ENCODE measurements at places on chromosomes 6 and 20.

DNA sequence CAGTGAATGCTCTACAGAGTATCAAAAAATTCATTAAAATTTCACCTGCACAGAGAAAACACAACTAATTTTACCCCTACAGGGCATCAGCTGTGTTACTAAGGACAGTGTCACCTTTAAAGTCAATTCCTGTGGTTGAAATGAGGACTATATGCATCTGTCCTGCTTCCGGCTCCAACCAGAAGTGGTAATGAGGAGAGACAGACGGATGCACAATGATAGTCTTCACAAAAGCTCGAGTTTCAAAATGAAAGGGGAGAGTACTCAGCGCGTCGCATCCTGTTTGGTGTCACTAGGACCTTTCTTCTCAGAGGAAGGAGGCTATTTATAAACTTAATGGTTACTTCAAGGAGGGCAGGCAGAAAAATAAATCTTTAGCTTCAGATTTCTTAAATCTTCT lies 86.5 kb downstream of the LYRM4 start:
- no peaks in the 10 kb centered on the region for H3K36me3 ChIP-seq
- H3K27me3 ChIP-seq, result no peaks in the 10 kb centered on the region
- H3K4me1 ChIP-seq, result peaks cover 55% of the 10 kb centered on the region
- DNase-seq, result peak; percentile 72
- peak overlapping the region; percentile 19 for H3K4me3 ChIP-seq
- H3K27ac ChIP-seq, result peak overlapping the region; percentile 59

- H3K4me1 ChIP-seq, result peaks cover 8% of the 10 kb centered on the region
- no peak overlapping the region for H3K4me3 ChIP-seq
- H3K36me3 ChIP-seq, result no peaks in the 10 kb centered on the region
- H3K27me3 ChIP-seq, result no peaks in the 10 kb centered on the region
- H3K27ac ChIP-seq, result no peak overlapping the region
These were observed 172.8 kb upstream of the SNX9 start for GRCh38 chr6:157650261-157650640.

- H3K27me3 ChIP-seq, result peaks cover 19% of the 10 kb centered on the region
- DNase-seq, result no peak
- H3K4me3 ChIP-seq, result no peak overlapping the region
- no peaks in the 10 kb centered on the region for H3K36me3 ChIP-seq
These were observed 3.8 kb downstream of the COL12A1 start for GRCh38 chr6:75201901-75202672.

- no peak for DNase-seq
- H3K4me1 ChIP-seq, result no peaks in the 10 kb centered on the region
- no peak overlapping the region for H3K4me3 ChIP-seq
- no peaks in the 10 kb centered on the region for H3K36me3 ChIP-seq
These were observed 21.6 kb upstream of the FKBP5 start for GRCh38 chr6:35710241-35710847.

GRCh38 chr6:144895313-144896278 lies 610.5 kb downstream of the UTRN start:
- no peaks in the 10 kb centered on the region for H3K4me1 ChIP-seq
- H3K4me3 ChIP-seq, result no peak overlapping the region
- H3K27me3 ChIP-seq, result no peaks in the 10 kb centered on the region
- no peaks in the 10 kb centered on the region for H3K36me3 ChIP-seq
- no peak overlapping the region for H3K27ac ChIP-seq

DNA sequence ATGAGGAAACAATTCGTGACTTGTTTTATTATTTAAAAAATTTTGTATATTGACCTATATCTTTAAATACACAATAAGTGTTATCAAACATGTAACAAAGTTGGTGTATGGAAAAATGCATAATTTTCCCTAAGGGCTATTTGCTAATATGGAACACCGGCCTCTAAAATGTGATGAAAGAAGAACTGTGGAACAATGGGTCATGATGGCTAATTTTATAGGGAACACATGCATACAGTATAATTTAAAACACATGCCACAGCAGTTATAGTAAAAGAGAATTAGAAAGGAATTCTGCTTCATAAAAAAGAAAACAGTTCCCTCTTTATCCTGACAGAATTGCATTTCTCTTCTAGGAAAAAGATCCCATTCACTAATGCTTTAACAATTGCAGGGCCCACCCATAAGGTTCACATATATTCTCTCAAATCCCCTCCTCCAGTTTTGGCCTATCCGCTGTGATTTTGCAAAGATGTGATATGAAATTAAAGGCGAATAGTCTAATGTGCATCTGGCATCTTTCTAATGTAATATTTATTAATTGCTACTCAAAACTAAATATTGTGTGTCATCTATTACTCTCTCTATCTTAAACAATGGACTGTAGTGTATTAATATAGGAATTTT lies 628.1 kb upstream of the CITED2 start:
- no peaks in the 10 kb centered on the region for H3K36me3 ChIP-seq
- DNase-seq, result no peak
- peaks cover 27% of the 10 kb centered on the region for H3K4me1 ChIP-seq

GRCh38 chr6:84526631-84527030 lies 237.8 kb downstream of the TBX18 start:
- DNase-seq, result no peak
- no peaks in the 10 kb centered on the region for H3K27me3 ChIP-seq
- H3K4me3 ChIP-seq, result no peak overlapping the region
- H3K27ac ChIP-seq, result no peak overlapping the region
- no peaks in the 10 kb centered on the region for H3K36me3 ChIP-seq
- H3K4me1 ChIP-seq, result no peaks in the 10 kb centered on the region

GRCh38 chr20:40241596-40242343 lies 447.3 kb downstream of the MAFB start:
- no peak for DNase-seq
- H3K4me1 ChIP-seq, result peaks cover 17% of the 10 kb centered on the region
- no peaks in the 10 kb centered on the region for H3K27me3 ChIP-seq
- no peak overlapping the region for H3K27ac ChIP-seq
- H3K36me3 ChIP-seq, result no peaks in the 10 kb centered on the region
- no peak overlapping the region for H3K4me3 ChIP-seq

DNA sequence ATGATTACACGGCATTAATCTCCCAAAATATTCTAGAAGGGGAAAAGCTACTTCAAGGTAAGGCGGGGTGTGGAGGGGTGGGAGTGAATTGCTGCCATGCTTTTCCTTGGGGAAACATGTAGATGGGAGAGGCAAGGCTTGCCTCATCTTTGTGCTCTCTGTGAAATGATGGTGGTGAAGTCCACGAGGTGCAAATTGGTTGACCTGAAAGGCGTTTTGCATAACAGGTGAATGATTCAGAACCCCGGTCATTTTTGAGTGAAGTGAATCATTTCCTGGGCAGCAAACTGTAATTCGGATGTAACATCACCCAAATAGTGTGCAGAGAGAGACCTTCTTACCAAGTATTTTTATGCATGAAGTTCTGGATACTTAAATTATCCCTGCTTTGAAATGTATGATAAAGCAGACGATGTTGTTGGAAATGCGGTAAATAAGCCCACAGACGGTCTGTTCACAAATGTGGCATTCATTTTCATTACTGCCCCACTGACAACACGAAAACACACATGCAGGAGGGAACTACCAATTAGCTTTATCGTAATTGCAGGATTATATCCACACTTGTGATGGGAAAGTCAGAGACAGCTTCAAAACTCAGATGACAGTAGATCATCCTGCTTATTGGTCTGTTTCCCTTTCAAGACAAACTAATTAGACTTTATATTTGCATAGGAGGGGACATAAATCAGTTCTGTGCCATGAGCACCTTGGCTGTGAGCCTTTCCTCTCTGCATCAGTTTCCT lies 3.0 kb downstream of the CDH4 start:
- H3K36me3 ChIP-seq, result no peaks in the 10 kb centered on the region
- H3K4me3 ChIP-seq, result no peak overlapping the region
- no peak overlapping the region for H3K27ac ChIP-seq
- H3K4me1 ChIP-seq, result peaks cover 17% of the 10 kb centered on the region

DNA sequence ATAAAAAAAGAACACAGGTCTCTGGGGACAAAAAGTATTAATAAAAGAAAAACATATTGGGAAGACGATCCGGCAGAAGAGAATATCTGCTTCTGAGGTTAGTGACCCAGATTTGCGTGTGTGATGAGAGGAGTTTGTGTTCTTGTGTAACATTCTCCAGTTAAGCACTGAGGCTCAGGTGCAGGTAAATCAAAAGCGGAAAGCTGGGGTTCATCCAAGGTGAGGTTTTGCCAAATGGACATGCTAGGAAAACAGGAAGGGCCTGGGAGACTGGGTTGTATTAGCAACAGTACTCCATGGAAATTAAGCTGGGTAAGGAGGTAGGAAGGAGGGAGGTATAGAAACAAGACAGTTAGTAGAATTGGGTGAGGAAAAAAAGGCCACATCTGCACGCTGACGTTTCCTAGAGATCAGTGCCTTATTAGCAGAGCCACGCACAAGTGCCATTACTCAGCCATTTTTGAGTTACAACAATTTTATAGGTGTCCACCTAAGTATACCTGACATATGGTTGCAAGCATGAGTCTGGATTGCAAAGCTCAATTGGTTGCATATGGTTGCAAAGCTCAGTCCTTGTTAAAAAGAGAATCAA lies 139.6 kb downstream of the ZMYND8 start:
- peaks cover 25% of the 10 kb centered on the region for H3K36me3 ChIP-seq
- no peaks in the 10 kb centered on the region for H3K4me1 ChIP-seq
- no peak overlapping the region for H3K27ac ChIP-seq

DNA sequence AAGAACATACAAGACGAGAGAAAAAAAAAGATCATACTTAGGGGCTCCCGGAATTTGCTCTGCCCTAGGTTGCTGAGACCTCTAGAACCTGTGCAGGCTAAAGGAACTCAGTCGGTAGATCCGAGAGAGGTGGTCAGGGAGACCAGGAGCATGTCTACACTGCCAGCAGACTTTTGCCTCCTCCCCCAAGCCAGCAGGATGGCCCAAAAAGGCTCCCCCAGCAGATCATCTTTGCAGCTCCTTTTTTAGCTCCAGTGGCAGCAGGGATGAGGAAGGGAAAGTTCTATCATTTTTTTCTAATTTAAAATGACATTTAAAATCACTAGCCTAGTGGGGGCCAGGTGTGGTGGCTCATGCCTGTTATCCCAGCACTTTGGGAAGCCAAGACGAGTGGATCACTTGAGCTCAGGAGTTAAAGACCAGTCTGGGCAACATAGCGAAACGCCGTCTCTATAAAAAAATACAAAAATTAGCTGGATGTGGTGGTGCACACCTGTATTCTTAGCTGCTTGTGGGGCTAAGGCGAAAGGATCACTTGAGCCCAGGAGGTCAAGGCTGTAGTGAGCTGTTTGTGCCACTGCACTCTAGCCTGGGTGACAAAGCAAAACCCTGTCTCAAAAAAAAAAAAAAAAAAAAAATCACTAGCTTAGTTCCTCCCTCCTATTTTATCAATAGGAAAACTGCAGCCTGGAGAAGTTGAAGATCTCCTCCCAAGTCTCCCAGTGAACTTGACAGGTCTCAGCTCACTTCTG lies 69.3 kb upstream of the MYL9 start:
- no peaks in the 10 kb centered on the region for H3K36me3 ChIP-seq
- peak overlapping the region; percentile 61 for H3K27ac ChIP-seq
- H3K4me3 ChIP-seq, result no peak overlapping the region
- H3K4me1 ChIP-seq, result peaks cover 24% of the 10 kb centered on the region
- H3K27me3 ChIP-seq, result no peaks in the 10 kb centered on the region

DNA sequence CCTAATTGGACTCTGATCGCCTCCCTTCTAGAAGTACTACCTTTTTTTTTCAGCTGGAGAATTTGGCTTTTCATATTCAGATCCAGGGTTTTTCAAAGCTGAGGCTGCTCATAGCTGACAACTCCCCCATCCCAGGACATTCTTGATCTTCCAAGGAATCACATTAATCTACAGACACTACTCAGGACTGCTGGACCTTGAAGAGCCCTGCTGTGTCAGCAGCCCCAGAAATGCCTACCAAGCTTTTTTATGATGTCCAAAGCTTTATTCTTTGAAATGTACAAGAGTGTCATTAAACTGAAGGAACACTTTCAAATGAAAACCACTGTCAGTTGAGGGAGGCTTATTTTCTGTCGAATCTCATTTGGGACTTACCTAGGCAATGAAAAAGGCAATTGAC lies 704.1 kb downstream of the PTPRT start:
- no peak for DNase-seq
- H3K36me3 ChIP-seq, result no peaks in the 10 kb centered on the region
- no peak overlapping the region for H3K27ac ChIP-seq
- H3K4me1 ChIP-seq, result no peaks in the 10 kb centered on the region
- H3K4me3 ChIP-seq, result no peak overlapping the region

DNA sequence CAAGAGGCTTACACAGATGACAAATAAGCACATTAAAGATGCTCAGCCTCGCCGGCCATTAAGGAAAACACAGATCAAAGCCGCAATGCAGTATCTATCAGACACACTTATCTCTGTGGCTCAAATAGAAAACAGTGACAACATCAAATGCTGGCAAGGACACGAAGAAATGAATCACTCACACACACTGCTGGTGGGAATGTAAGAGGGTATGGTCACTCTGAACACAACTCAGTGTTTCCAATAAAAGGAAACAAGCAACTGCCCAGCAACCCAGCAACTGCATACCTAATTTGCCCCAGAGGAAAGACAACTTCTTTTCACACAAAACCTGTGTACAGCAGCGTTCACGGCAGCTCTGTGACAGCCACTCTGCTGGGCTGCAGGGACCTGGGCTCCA lies 155.8 kb downstream of the WDR27 start:
- no peaks in the 10 kb centered on the region for H3K27me3 ChIP-seq
- DNase-seq, result no peak
- no peaks in the 10 kb centered on the region for H3K36me3 ChIP-seq
- no peaks in the 10 kb centered on the region for H3K4me1 ChIP-seq
- no peak overlapping the region for H3K4me3 ChIP-seq

GRCh38 chr6:16224409-16224808 lies 14.0 kb upstream of the GMPR start:
- no peak overlapping the region for H3K4me3 ChIP-seq
- H3K27me3 ChIP-seq, result no peaks in the 10 kb centered on the region
- no peaks in the 10 kb centered on the region for H3K4me1 ChIP-seq
- no peak for DNase-seq

- no peaks in the 10 kb centered on the region for H3K27me3 ChIP-seq
- no peak overlapping the region for H3K4me3 ChIP-seq
- H3K36me3 ChIP-seq, result no peaks in the 10 kb centered on the region
- no peak for DNase-seq
- no peaks in the 10 kb centered on the region for H3K4me1 ChIP-seq
These were observed 181.3 kb upstream of the GMDS start for GRCh38 chr6:2426561-2427340.

- no peaks in the 10 kb centered on the region for H3K27me3 ChIP-seq
- peaks cover 5% of the 10 kb centered on the region for H3K4me1 ChIP-seq
- H3K27ac ChIP-seq, result no peak overlapping the region
- DNase-seq, result no peak
- H3K36me3 ChIP-seq, result no peaks in the 10 kb centered on the region
These were observed 1.6 kb downstream of the TMEM14A start for GRCh38 chr6:52672412-52673025.

Measured in A673 (cell line).